Mammary epithelial cell (primary cell): ENCODE measurements at places on chromosomes 6 and 20. TPM values are rescaled to one million over a fixed set of nuclear protein-coding genes. Genes with fewer than 3 reads are reported as not detected.

Gene SAMD10
- total RNA-seq, result 1.5 and 3.5 TPM in 2 replicates

Gene OLIG3
- not detected for total RNA-seq

Gene BANF2
- not detected for total RNA-seq

- peak; percentile 100 for DNase-seq
Observed at GRCh38 chr6:89035252-89036101, 45.1 kb upstream of the PNRC1 start.

- peak; percentile 50 for DNase-seq
Observed at GRCh38 chr6:157982102-157982562, 469 bp downstream of the SYNJ2 start.

GRCh38 chr20:50565383-50565782 is 55.2 kb downstream of the PTPN1 start:
- DNase-seq, result no peak

DNA sequence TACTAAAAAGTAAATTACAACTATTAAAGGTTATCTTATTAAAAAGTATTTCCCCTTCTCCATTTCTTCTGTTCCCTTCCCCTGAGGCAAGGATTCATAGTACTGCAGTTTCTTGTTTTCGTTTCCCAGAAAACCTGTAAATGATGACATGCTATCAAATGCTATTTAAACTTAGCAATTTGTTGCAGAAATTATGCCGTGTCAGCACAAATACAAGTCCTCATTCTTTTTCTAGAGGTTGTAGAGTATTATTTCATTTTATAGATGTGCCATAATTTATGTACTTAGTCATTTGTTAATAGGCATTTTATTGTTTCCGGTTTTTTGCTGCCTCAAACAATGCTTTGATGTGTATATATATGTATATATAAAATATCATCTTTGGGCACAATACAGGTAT is 268.4 kb downstream of the PLCB1 start:
- no peak for DNase-seq
